ENCODE measurements at places on chromosomes 12 and 14.

GRCh38 chr14:95498622-95499353 lies 17.7 kb downstream of the SYNE3 start:
- DNase-seq: no peak

GRCh38 chr14:60977847-60978246 lies 3.0 kb downstream of the TRMT5 start:
- no peak for DNase-seq

DNA sequence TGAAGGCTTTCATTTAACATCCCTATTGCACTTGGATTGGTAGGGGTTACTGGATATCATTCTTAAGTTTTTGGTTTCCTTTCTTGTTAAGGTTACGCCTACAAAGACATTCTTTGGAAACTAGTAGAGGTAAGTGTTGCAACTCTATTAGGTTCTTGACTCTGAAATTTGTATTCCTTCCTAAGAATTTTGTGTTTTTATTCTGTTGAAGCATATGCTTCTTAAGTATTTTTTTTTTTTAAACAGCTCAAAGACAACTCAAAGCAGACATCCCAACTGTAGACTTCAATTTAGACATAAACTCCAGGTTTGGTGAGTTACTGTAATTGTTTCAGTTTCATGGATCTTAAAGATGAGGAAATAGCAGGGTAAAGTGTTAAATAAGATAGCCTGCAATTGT lies 1.1 kb upstream of the RBMS2 start:
- no peak for DNase-seq

DNA sequence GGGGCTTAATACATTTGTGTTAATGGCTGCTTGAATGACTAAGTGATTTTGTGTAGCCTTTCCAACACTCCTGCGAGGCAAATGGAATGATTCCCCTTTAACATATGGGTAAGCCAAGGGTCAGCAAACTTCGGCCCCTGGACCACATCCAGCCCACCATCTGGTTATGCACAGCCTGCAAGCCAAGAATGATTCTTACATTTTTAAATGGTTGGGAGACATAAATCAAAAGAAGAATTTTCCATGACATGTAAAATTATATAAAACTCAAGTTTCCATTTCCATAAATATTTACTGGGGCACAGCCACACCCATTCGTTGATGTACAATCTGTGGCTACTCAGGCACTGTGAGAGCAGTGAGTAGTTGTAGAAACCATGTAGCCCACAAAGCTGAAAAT lies 9.0 kb downstream of the SLC8B1 start:
- DNase-seq: no peak

DNA sequence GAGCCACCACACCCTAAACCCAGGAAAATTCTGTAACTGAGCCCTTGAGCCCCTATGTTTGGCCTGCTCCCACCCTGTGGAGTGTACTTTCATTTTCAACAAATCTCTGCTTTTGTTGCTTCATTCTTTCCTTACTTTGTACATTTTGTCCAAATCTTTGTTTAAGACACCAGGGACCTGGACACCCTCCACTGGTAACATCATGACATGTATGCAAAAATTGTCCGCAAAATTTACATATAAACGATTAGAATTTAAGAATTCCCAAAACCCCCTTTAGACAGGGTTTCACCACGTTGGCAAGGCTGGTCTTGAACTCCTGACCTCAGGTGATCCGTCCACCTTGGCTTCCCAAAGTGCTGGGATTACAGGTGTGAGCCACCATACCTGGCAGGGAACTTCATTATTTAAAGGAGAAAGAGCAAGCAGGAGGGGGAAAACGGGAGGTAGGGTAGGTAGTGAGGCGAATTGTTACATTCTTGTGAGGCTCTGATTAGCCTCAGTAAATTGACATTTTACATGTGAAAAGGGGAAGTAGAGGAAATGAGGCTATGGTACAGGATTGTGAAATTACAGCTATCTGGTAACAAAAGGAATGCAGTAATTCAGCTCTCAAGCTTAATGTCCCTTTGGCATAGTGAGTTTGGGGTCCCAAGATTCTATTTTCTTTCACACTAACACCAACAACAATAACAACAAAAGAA lies 27.6 kb downstream of the TUBA1A start:
- no peak for DNase-seq

DNA sequence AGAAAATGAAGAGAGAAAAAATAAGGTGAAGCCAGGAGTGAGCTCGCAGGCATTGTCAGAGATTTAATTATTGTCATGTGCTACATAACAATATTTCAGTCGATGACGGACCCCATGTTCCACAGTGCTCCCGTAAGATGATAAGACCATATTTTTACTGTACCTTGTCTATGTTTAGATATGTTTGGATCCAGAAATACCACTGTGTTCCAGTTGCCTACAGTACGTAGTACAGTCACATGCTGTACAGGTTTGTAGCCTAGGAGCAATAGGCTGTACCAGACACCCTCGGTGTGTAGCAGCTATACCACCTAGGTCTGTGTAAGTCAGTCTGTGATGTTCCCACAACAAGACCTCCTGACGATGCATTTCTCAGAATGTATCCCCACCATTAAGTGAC lies 137.5 kb downstream of the FBXL14 start:
- no peak for DNase-seq

- no peak for DNase-seq
Measured at GRCh38 chr12:107642240-107642639, 43.4 kb upstream of the PWP1 start.

DNA sequence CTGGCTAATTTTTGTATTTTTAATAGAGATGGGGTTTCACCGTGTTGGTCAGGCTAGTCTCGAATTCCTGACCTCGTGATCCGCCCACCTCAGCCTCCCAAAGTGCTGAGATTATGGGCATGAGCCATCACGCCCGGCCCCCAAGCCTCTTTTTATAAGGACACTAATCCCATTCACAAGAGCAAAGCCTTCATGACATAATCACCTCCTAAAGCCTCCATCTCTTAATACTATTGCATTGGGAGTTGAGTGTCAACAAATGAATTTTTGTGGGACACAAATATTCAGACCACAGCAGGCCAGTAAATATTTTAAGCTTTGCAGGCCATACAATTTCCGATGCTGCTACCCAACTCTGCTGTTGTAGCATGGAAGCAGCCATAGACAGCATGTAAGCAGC lies 10.9 kb downstream of the RNF212B start:
- no peak for DNase-seq
